ENCODE measurements at places on chromosomes 2 and 18. TPM values are rescaled to one million over a fixed set of nuclear protein-coding genes. Genes with fewer than 3 reads are reported as not detected.

DNA sequence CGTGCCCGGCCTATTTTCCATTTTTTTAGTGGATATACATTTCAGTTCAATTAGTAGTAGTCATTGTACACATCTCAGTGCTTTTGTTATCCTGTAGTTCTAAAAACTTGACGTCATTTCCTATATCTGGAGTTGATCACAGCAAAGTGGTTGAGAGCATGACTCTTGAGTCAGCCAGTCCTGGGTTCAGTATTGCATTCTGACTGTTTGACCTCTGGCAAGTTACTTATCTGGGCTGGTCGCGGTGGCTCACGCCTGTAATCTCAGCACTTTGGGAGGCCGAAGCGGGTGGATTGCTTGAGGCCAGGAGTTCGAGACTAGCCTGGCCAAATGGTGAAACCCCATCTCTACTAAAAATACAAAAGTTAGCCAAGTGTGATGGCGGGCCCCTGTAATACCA lies 50.4 kb upstream of the PPM1B start:
- no peak for DNase-seq

Gene ANKRD62
- total RNA-seq: not detected

GRCh38 chr2:46226620-46227019 lies 70.6 kb upstream of the EPAS1 start:
- DNase-seq: no peak

Gene CHRNA1
- not detected for total RNA-seq

DNA sequence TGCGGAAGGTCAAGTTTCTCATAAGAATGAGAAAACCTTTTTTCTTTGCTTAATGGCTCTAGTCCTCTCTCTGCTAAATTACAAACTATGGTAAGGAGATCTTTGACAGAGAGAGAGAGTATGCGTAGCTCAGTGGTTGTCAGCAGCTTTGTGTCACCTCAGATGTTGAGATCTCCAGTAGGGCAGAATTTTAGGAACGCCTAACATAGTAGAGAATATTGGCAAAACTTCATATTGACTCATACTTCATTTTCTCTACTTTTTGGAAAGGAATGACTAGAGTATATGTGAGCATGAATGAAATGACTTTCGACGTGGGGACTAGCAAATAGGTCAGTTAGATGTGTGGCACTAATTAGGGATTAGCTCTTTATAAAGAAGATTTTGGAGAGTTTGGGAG lies 64.0 kb downstream of the WDR7 start:
- DNase-seq: no peak

DNA sequence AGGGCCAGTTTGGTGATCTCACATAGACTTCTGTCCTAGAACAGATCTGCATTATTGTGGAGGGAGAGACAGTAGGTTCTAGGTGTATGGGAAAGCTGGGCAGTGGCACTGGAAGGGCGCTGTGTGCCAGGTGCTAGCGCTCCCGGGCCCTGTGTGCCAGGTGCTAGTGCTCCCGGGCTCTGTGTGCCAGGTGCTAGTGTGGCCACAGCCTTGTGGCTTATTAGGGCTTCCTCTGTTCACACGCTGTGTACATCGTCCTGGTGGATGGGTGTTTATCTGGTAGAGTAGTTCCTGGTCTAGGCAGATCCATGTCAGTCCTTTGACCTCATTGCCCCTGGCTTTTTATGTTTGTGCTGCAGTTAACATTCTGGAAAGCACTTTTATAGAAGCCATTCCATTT lies 263.4 kb downstream of the AGAP1 start:
- DNase-seq: no peak

DNA sequence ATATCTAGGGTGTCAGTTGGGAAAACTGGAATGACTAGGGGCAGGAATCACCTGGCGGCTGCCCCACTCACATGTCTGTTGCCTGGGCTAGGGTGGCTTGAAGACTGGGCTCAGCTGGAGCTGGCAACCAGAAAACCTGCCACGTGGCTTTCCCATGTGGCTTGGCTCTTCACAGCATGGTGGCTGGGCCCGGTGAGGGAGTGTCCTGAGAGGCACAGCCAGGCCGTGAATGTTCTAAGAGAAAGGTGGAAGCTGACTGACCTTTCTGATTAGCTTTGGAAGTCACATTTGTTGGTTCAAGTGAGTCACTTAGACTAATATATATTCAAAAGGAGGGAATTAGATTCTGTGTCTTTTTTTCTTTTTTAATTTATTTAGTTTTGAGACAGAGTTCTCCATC lies 22.7 kb downstream of the SP5 start:
- no peak for DNase-seq

GRCh38 chr18:13003466-13003896 lies 12.3 kb downstream of the CEP192 start:
- DNase-seq: peak; percentile 75

Gene PRSS56
- total RNA-seq: not detected

GRCh38 chr18:5103286-5103685 lies 93.8 kb downstream of the AKAIN1 start:
- no peak for DNase-seq

DNA sequence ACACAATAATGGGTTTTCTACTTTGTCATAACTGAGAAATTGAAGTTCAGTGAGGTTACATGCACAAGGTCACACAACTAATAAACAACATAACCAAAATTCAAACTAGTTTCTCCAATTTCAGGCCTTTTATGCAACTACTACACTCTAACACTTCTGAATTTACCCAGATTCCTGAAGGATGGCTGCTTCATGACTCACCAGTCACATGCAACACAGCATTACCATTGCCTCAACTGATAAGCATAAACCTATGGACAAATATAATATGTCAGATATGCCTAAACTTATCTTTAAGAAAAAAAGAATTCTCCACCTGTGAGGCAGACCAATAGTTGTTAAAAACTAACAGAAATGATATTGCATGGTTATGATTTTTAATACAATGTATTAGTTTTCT lies 586.5 kb upstream of the SLC8A1 start:
- DNase-seq: peak; percentile 40

DNA sequence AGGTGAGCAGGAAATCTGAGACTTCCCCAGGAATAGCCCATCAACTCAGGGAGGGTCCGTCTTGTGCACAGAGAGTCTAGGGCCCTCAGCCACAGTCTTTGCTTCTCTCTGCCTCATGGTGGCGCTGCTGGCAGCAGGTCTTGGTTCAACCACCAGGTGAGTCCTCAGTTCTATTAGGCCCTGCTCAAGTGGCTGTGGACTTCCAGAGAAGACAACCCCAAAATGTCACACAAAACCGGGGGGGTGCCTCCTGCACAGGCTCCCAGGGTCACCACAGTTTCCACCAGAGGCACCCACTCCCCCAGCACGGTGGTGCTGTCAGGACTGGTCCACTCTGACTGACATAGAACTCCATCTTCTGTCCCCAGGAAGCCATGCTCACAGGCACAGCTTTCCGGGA lies 2.4 kb upstream of the CHRNG start:
- DNase-seq: no peak

Gene NPPC
- total RNA-seq: 0.12 TPM

Gene FBXO48
- 0.43 TPM for total RNA-seq

Gene ANKRD30BL
- total RNA-seq: not detected

DNA sequence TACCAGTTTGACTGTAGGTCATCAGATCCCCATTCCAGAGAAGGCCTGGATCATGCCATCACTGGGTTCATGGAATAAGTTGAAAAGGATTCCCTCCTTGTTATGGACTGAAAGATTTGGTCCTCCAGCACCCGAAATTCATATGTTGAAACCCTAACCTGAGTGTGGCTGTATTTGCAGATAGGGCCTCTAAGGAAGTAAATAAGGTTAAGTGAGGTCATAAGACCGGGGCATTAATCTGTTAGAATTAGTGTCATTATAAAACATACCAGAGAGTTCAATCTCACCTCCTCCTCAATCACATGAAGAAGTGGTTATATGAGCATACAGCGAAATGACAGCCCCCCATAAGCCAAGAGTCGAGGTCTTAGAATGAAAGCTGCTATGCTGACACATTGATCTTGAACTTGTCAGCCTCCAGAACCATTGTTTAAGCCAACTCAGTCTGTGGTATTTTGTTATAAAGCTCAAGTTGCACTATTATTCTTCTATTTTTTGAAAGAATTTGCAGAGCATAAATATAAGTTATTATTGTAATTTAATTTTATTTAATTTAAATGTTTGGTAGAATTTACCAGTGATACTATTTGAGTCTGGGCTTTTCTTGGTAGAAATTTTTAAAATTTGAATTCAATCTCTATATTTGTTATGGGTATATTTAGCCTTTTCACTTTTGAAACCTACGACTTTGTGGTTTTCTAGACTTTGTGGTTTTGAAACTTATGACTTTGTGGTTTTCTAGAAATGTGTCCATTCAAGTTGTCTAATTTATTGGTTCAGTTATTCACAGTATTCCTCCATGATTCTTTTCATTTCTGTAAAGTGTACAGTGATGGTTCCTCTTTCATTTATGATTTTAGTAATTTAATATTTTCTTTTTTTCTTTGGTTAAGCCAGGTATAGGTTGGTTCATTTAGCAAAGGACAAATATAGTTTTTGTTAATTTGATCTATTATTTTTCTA lies 1206.7 kb upstream of the CDH2 start:
- DNase-seq: peak; percentile 47

DNA sequence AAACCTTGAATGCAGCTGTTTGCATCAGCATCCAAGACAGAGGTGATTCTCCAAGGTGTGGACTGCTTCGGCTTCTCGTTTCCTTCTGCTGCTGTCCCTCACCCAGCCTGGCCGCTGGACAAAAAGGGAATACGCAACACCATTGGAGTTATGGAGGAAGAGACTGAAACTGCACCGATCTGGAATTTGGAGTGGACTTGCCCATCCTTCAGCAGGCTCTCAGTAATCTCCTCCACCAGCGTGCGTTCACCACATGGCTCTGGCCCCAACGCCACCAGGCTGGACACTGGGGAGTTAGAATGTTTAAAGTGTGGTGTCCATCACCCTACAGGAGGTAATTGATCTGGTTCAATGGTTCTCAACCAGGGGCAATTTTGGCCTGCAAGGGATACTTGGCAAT lies 41.4 kb upstream of the ID2 start:
- no peak for DNase-seq

DNA sequence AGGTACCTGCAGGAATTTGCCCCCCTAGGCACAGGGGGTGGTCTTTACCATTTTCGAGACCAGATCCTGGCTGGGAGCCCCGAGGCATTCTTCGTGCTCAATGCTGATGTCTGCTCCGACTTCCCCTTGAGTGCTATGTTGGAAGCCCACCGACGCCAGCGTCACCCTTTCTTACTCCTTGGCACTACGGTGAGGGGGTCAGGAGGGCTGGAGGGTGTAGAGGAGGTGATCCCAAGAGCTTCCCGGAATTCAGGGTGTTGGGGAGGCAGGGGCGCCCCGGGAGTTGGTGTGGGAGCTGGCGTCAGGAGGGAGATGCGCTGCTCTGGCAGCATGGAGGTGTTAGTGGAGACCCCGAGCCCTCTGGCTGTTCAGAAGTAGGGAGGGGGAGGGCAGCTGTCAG lies 3.2 kb downstream of the GMPPA start:
- no peak for DNase-seq

Gene OTOS
- not detected for total RNA-seq
